Activated naive CD4-positive, alpha-beta T cell treated with anti-CD3 and anti-CD28 coated beads for 36 hours (primary cell): ENCODE measurements at places on chromosomes 5 and 9.

GRCh38 chr5:127950707-127951391 is 132.7 kb upstream of the SLC12A2 start:
- no peak for DNase-seq

- DNase-seq = no peak
Observed at GRCh38 chr9:103319979-103320378, 324.8 kb downstream of the CYLC2 start.

GRCh38 chr9:121085661-121086060 is 10.9 kb downstream of the CNTRL start:
- DNase-seq = no peak

DNA sequence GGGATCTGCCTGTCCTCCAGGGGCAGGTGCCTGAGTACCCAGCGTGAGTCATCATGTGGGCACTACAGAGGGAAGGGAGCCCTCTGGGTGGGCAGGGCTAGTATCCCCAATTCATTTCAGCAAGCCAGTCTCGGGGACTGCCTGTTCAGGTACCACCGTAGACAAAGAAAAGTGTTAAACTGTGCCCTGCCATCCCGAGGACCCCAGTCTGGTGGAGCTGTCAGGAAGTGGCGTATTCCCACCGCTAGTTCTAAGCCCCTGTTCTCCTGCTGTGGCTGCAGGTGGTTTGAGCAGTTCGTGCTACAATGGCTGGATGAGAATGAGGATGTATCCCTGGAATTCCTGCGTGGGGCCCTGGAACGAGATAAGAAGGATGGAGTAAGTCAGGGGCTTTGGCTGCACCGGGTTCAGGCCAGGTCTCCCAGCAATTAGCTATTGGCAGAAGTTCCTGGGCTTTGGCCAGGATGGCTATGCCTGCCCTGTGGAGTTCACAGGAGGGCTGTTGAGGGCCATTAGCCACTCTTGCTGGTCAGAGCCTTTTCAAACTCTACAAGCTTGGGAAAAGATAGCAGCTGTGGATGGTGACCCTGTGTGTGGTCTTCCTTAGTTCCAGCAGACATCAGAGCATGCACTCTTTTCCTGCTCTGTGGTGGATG is 93.2 kb upstream of the RUSC2 start:
- DNase-seq = no peak

DNA sequence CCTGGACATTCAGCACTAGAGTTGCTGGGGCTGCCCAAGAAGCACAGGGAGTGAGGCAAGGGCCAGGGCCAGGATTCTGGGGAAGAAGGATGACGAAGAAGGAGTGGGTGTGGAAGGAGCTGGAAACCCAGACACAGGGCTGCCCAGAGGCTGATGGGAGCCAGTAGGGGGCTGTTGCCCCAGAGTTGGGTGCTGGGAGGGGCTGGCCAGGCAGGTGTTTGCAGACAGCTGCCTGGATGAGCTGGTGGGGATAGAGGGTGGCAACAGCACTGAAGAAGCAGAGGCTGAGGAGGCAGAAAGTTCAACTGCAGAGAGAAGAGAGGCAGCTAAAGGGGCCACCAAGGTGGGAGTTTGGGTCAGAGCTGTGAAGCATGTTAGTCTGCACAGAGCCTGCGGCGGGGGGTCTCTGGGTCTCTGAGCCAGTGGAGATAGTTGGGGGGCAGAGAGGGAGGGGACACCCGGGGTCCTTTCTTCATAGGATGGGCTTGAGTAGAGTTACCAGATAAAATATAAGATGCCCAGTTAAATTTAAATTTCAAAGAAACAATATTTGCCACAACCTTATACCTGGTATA is 2.5 kb upstream of the AQP7 start:
- no peak for DNase-seq

DNA sequence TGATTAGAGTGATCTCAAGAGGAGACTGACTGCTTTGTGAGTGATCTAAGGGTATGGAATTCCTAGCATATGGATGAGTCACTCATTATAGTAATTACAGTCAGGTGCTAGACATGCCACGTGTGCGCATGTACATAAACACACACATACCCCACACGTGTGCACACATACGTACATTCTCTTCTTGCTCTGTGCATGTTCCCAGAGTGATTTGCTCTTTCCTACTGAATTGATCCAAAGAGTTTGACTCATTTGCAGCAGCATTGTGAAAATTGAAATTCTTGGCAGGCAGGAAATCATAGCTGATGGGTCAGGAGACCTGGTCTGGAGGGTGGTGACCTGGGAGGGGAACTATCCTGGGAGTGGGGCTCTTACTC is 63.8 kb downstream of the ANGPTL2 start:
- no peak for DNase-seq

DNA sequence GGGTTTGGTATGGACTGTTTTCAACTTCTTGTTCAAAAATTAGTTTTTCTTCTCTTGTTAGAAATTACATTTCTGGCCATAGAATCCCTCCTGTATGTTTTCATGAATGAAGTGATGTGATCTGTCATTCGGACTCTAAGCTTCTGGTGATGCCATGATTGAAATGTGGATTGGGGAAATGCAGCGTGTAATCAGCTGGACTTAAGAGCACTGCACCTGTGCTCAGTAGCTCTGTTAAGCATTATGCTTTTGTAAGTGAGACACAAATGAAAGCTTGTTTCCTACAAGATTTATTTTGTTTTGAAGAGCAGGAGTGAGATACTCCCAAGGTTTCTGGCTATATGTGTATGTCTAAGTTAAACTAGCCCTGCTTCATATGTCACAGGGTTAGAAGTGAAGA is 24.0 kb upstream of the FAM120AOS start:
- no peak for DNase-seq

DNA sequence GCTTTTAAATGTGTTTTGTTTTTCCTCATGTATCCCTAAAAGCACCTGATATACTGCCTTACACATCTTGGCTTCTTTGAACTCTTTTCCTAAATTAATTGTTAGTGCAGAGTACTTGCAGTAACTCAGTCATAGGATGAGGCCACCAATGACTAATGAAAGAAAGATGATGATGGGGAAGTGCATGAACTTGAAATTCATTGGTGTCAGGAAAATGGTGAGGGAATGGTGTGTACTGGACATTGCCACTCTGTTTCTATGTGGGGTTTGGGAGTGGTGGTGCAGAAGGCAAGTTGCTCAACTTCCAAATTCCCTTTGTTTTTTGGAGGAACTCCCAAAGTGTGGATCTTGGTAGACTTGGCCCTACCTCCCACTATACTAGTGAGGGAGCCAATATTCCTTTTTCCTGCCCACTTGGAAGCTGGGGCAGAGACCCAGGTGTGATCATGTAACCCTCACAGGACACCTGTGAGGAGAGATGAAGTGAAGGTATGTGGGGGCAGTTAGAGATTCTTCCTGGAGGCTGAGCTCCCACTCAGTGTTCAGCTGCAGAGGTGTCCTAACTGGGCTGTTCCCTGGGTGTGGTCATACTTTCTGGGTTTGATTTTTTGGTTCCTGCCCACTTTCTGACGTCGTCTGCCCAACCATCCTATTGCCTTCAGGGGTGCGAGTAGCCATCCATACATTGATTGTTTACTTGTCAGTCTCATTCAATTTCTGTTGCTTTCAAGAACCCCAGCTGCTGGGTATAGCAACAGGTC is 298.5 kb downstream of the MAST4 start:
- no peak for DNase-seq

- no peak for DNase-seq
Observed at GRCh38 chr9:82201196-82201595, 212.6 kb downstream of the SPATA31D1 start.

GRCh38 chr9:112495614-112496013 is 9.0 kb downstream of the KIAA1958 start:
- no peak for DNase-seq

- no peak for DNase-seq
Observed at GRCh38 chr5:28927559-28928326, 1889.4 kb upstream of the CDH9 start.

DNA sequence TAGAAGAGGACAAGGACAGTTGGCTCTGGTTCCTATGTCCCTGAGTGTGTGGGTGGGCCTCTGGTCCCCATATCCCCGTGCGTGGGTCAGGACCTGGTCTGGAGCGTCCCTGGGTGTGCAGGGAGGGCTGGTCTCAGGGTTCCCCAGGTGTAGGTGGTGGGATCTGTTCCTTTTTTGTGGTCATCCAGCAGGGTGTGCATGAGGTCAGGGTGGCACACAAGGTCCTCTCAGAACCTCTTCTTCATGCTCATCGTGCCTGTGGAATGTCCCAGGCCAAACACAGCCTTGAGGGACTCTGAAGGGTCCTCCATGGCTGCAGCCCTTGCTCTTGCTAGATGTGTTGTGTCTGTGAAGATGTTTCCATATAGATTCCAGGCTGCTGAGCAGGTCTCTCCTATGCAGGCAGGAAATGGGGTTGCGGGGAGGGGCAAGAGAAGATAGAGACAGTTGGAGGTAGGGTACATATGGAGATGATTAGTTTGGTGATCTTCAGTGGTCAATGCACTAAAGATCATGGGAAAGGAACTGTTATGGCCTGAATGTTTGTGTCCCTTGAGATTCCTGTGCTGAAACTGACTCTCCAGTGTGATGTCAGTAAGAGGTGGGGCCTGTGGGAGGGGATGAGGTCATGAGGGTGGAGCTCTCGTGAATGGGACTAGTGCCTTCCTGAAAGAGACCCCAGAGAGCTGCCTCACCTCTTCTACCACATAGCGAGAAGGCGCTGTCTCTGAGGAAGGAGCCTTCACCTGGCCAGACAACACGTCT is 53.1 kb downstream of the NXNL2 start:
- DNase-seq = no peak

GRCh38 chr5:42593591-42593990 is 163.0 kb upstream of the CCDC152 start:
- DNase-seq = no peak

DNA sequence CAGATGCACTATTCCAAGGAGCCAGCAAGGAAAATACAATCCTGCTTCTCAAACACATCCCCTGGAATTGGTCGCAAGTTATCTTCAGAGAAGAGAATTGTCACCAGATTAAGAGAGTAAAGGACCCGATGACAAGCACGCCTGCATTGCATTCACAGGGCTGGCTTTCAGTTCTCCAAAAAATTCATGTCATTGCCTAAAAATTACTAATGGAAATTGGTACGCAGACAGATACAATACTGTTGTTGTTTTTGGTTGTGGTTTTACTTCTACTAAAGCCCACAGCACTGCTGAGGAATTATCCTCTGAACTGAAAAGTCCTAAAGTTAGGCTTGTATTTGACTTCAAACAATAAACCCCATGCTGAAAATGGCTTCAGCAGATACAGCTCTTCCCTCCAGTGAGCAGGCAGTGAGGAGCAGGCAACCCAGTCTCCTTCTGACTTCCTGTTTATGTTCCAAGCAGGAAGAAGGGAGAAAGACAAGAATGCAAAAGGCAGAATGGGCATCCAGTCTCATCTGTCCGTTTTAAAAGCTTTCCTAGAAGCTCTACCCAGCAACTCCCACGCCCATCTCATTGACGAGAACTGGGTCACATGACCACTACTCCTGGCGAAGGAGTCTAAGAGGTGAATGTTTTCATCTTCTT is 80.6 kb upstream of the ZNF366 start:
- DNase-seq = no peak

- DNase-seq = no peak
Observed at GRCh38 chr9:77099388-77099787, 77.9 kb upstream of the VPS13A start.
